ENCODE measurements at places on chromosomes 1 and 21.
A peak's percentile ranks its signal among the peaks of the same experiment; 100 is the strongest.

DNA sequence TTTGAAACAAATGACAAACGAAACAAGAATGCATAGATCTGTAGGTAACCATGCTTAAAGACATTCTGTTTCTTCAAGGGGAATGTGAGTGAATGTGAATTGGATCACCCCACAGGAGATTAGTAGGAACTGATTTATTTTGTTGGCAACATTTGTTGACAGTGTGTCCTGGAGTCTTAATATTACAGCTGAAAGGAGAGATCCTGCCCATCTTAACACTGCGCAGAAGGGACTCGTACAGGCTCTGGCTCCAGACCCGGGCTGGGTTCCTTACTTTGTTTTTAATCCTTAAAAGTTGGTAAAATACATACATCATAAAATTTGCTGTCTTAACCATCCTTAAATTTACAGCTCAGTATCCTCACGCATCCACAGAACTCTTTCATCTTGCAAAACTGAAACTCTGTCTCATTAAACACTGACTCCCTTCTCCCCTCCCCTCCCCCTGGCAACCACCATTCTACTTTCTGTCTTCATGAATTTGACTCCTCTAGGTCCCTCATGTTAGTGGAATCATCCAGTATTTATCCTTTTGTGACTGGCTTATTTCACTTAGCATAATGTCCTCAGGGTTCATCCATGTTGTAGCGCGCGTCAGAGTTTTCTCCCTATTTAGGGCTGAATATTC, 74.1 kb downstream of the GALNT2 start:
- no peak for DNase-seq

GRCh38 chr21:32207406-32207716, 71.5 kb downstream of the MIS18A start:
- DNase-seq = no peak

- DNase-seq = peak; percentile 32
These were observed at the start of gene AGO4 for GRCh38 chr1:35807614-35808449. AGO4 (plus strand) TSS chr1:35808016; CDS start chr1:35808417, 401 bp downstream.

DNA sequence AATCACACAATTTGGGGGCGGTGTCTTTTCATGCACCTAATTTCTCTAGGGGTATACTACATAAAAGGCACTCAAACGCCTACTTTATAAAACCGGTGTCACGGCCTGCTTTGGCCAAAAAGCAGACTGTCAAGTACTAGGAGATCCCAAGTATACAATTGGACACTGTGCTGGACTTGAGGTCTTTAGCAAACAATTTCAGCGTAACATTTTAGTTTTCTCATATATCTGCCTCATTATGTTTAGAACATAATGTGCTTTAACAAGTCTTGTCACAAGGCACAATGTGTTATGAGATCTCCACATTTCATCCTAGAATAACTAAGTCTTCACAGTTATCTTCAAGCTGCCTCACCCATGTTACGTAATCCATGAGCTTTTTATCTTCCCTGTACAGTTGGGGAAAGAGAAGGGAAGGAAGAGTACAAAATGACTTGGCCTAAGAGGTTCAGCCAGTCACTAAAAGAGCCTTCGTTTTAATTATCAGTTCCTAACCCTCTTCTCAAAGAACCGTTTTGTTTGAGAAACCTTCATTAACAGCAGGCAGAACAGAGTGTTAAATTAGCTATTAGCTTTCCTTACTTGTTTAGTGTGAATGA, 1.7 kb downstream of the SSX2IP start:
- no peak for DNase-seq

DNA sequence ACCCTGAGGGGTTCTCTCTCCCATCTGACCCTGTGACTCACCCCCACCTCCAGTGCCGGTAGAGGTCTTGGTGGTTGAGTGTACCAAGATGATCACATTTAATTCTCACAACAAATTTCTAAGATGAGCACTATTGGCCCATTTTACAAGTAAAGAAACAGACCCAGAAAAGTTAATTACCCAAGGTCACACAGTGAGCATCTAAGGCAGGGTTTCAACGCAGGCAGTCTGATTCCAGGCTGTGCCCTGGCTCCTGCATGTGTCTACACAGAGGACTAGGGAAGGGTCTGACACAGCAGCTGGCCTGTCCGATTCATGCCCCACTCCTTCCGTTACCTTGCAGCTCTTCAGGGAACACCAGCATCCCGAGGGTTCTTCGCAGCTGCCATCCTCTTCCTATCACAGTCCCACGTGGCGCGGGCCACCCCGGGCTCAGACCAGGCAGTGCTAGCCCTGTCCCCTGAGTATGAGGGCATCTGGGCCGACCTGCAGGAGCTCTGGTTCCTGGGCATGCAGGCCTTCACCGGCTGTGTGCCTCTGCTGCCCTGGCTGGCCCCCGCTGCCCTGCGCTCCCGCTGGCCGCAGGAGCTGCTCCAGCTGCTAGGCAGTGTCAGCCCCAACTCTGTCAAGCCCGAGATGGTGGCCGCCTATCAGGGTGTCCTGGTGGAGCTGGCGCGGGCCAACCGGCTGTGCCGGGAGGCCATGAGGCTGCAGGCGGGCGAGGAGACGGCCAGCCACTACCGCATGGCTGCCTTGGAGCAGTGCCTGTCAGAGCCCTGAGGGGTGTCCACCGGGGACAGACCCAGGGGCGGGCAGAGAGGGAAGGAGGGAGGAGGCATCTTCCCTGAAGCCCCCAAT, 7.5 kb downstream of the NCDN start:
- DNase-seq = no peak

GRCh38 chr1:40755067-40755466, 28.5 kb upstream of the KCNQ4 start:
- no peak for DNase-seq

DNA sequence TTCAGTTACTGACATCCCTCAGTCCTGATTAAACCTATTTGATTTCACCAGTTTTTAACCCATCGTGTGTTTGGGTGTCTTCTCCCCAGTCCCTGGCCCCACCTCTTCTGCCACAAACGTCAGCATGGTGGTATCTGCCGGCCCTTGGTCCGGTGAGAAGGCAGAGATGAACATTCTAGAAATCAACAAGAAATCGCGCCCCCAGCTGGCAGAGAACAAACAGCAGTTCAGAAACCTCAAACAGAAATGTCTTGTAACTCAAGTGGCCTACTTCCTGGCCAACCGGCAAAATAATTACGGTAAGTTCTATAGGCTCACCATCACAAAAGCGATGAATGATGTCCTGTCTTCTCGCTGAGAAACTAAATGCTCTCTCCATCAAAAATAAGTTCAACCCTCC, 28.7 kb downstream of the NBPF3 start:
- no peak for DNase-seq

DNA sequence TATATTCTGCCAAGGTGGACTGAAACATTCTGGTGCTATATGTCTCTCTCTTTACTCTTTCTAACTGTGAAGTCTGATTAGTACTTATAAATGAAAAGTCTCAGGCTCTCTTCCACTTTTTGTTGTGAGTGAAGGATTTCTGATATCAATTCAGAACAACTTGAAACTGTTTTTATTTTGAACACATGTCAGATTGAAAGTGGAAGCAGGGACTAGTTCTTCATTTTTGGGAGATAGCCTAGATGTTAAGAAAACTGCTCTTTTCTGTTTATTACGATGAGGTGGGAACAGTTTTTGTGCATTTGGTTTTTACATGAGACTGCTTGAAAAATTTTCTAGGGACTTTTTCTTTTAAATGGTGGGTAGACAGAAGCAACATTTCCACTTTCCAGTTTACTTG, 14.5 kb upstream of the GBP3 start:
- DNase-seq = no peak

DNA sequence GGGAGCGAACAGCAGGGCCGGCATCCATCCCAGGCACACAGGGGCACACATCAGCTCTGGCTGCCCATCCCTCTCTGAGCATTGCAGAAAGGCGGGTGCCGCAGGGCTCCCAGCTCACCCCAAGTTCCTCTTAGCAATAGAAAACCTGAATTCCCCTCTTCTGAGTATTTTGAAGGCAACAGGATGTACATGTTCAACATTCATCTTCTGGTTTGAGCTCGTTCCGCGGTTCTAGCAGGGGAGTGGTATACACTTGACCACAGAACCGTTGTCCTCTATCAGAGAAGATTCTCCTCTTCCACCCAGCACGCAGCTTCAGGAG, 23.6 kb downstream of the ACTA1 start:
- no peak for DNase-seq

- DNase-seq = no peak
These were observed 14.7 kb upstream of the KIRREL1 start for GRCh38 chr1:157978586-157979403.

- no peak for DNase-seq
These were observed 116.0 kb downstream of the ASTN1 start for GRCh38 chr1:177048314-177049069.

GRCh38 chr1:152415454-152416227, 1.6 kb upstream of the CRNN start:
- DNase-seq = no peak

GRCh38 chr1:243742819-243743218, 107.2 kb downstream of the AKT3 start:
- no peak for DNase-seq

DNA sequence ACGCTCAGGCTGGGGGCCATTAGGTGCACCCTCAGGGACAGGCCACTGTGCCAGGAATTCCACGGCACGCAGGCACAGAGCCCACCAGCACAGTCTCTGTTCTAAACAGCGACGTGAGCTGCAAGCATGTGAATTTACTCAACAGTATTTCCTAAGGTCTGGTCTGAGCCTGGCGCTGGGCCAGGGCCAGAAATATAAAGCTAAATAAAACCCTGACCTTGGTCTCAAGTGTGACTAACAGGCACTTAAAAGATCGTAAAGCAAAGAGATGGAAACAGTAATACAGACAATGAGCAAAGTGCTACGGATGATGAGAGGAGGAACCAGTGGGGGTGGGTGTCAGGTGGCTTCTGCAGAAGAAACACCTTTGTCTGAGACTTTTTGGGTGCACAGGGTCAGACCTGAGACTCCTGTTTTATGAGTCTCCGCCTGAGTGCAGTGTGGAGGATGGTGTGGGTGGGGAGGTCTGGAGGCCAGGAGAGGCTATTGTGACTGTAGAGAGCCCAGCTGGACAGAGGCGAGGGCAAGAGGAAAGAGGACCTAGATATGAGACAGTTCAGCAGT, 53.4 kb upstream of the EDN2 start:
- no peak for DNase-seq

DNA sequence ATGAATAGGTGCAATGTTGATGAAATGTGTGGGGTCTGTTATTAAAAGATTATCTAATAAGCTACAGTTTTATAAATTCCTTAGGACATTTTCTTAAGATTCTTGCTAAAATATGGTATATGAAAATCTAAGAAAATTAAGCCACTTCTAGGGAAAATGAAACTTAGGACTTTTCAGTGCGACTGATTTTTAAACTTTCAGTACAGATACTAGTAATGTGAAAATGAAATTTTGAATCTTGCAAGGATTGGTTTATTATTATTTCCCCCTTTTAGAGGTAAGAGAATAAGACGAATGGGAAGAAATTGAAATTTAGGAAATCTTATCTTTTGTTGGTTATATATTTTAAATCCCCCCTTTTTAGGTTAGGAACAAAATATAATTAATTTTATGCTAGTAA, 16.4 kb downstream of the CAPZA1 start:
- DNase-seq = no peak

DNA sequence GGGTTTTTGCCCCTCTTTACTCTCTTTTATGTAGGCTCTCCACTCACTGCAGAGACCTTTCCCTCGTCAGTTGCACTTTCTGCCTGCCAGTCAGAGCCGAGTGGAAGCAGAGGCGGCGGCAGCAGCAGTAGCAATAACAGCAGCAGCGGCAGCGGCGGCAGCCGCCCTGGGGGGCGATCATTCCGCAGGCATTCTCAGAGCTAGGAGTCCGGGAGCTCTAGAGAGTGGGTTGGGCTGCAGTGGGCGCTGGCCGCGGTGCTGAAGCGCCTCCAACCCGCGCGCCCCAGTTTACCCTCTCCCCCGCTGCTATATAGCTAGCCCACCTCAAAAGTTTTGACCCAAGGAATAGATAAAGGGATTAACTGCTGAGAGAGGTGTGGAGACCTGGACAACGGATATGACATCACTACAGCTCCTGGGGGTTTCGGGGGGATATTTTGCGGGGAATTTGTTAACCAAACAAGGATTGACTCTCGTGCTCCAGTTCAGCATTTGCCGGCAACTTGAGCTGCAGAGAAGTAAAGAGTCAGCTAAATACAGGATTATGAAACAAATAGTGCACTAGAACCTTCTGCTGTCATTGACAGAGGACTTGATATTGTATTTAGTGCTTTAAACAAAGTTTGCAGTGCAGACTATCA, at the start of gene OLFM3:
OLFM3 (minus strand) TSS at position 102 of the 641 bp plus-strand sequence.
- peak; percentile 36 for DNase-seq

DNA sequence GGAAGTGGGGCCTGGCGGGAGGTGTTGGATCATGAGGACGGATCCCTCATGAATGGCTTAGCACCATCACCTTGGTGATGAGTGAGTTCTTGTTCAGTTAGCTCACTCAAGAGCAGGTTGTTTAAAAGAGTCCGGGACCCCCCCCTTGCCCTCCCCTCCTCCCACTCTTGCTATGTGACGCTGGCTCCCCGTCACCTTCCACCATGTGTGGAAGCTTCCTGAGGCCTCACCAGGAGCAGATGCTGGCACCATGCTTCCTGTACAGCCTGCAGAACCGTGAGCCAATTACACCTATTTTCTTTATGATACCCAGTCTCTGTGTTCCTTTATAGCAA, 3.0 kb upstream of the SLC19A1 start:
- DNase-seq = no peak

DNA sequence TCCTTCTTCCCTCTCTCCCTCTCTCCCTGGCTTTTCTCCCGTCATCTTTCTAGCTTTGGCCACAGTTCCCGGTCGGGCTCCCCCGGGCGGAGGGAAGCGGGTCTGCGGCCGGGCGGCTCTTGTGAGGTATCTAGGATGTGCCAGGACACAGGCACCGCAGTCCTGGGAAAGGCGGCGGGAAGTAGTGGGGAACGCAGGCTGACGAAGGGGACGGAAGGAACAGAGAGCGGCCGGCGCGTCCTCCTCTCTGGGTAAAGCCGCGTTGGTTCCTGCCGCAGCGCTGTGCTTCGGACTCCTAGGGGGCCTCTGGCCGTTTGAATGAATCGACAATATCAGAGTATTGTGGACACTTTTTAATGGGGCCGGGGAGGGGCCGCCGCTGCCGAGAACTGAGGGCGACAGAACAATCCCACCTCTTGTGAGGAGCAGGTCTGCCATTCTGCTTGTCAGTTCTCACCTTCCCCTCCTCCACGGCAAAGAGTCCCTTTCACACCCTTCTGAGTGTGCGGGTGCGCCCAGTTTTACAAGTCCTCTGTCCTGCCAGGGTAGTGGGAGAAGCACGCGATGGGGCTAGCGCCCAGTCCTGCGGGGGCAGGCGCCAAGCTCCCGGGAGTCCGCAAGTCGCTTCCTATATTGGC, 1.2 kb upstream of the LHX9 start:
- DNase-seq = no peak
